ENCODE measurements at places on chromosomes 13 and 19.

DNA sequence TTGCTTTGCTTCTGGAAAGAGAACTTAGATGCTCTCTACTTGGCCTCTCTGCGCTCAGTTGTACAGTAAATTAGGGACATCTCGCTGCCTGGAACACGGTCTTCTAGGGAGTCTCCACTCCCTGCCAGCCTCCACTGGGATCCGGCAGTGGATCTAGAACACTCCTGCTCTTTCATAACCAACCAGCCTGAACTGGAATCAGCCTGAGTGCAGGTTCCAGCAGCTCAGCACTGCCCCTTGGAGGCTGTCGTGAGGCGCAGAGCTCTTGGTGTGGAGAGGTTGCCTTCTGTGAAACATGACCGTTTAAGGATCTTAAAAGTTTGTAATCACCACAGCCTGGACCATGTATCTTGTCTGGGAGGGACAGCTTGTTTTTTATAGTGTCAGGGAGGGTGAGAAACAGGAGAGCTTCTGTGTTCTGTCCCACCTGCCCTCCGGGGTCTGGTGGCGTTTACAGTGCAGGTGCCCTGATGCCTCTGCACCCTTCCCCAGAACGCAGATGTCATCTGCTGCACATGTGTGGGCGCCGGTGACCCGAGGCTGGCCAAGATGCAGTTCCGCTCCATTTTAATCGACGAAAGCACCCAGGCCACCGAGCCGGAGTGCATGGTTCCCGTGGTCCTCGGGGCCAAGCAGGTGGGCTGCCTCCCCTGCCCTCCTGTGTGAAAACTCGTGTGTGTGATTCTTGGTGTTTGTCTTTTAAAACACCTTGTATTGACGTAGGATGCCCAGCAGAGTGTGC is 24.8 kb downstream of the UPF1 start:
- DNase-seq: peak; percentile 56

DNA sequence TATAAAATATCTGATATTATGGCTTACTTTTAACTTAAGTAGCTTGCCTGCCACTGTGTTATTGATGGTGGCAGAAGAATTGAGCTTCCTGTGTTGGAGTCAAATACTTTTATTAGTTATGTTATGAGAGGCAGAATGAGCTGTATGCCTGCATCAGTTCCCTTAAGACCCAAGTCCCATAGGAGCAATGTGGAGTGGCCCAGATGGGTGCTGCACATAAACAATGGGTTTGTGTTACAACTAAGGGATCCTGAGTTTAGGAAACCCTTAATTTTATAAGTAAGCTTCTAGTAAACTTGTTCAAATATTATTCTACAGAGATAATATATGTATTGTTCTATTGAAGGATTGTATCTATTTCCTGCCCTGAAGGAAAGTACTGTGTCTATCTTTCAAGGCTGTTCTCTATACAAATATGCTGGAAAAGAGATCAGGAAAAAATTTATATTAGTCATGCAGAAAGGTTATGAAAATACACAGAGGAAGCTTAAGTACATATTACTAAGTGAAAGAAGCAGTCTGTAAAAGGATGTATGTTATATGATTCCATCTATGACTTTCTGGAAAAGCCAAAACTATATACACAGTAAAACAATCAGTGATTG is 2018.0 kb upstream of the PCDH20 start:
- peak; percentile 39 for DNase-seq

DNA sequence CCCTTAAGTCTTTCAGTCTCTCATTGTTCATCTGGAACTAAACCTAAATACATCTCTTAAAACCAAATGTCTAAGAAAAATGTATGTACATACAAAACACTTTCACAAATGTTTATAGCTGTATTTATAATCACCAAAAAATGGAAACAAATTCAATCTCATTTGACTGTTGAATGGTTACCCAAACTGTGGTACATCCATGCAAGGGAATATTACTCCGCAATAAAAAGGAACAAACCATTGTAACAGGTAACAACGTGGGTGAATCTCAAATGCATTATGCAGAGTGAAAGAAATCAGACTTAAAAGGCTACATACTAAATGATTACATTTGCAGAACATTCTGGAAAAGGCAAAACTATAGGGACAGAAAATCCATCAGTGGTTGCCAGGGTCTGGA is 425.2 kb downstream of the COG6 start:
- DNase-seq: no peak

GRCh38 chr13:101942038-101942437 is 459.8 kb downstream of the FGF14 start:
- DNase-seq: peak; percentile 44

DNA sequence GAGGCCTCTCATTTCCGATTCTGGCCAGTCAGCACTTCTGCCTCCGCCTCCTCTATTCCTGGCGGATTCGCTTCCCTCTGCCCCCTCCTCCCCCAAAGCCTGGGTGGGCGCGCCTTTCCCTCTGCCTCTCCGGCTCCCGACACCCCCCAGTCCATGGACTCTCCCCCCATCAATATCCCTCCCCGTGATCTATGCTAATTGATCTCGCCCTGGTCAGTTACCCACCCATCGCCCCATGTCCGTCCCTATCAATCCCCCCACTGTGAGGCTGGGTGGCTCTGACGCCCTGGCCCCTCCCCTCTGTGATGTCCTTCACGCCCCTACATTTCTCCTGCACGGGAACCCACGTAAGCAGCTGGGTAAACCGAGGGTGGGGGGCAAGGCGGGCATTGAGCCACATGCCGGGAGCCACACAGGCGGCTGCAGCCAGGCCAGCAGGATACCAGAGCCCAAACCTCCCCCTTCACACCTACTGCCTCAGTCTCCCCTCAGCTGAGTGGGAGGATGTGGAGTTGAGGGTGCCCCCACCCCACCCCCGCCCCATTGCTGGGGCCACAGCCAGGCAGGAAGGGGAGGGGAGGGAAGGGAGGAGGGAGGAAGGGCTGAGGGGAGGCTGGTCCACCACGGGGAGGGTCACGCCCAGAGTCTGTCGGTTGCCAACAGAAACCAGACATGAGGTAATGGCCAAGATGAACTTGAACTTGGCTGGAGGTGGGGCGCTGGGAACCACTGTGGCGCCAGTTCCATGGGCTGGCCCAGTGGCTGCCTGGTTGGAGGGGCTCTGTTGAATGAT is 21.0 kb downstream of the SMIM24 start:
- peak; percentile 94 for DNase-seq

DNA sequence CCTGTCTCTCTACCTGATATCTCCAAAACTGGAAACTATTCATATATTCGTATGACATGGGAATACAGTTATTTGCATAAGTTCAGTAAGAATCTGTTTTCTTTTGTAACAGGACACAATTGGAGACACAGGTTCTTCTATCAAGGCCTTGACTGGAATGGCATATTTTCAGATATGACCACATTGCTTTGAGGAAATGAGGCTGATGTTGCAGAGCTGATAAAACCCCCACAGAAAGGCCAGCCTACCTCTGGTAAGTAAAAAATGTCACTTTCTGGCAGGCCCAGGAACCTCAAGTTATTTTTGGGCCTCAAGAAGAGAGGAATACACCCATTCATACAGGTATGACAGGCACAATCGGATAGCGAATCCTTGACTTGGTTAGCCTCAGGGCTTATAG is 29.5 kb upstream of the KBTBD6 start:
- DNase-seq: no peak

- DNase-seq: peak; percentile 26
These were observed 8.6 kb upstream of the CEACAM6 start for GRCh38 chr19:41746593-41747227.

DNA sequence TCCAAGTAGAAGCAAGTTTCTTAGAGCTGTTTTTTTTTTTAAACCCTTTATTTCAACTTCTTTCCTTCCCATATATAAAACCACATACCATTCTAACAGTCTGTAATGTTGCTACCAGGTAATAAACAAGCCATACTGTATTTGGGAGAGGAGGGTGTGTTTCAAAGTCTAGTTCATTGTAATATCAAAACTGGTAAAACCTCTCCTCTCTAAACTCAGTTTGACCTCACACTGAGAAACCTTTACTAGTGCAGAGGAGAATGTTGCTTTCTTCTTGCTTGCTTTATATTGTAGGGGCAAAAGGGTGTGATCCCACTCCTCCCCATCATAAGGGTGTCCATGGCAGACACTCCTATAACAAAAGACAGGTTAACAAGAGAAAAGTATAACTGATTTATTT is 155.1 kb downstream of the GGACT start:
- no peak for DNase-seq

- DNase-seq: no peak
These were observed 80.3 kb upstream of the KLHL1 start for GRCh38 chr13:70188567-70188966.

DNA sequence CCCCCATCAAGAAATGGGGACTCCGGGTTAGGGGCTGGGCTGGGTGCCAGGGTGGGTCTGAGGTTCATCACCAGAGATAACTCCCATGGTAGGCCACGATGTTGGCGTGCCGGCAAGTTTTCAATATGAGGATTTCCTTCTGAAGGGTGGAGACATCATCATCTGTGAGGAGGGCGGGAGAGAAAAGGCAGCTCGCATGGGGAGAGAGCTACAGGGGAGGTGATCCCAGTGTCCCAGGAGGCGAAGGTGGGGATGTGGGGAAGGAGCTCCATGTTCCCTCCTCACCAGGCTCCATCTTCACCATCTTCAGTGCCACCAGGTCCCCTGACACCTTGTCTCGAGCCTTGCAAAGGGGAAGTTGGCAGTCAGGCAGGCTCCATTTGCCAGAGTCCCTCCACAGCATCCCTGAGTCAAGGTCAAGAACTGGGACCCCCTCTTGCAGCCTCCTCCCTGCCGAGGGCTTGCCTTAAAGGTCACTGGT is 430 bp downstream of the MAP4K1 start:
- no peak for DNase-seq

GRCh38 chr13:34364633-34365032 is 546.7 kb downstream of the RFC3 start:
- DNase-seq: peak; percentile 84

- no peak for DNase-seq
These were observed 4.9 kb downstream of the RCBTB2 start for GRCh38 chr13:48527955-48528354.

GRCh38 chr19:53388904-53389303 is 6.0 kb upstream of the ZNF765 start:
- DNase-seq: peak; percentile 9

GRCh38 chr19:39188960-39189359 is 7.8 kb upstream of the NCCRP1 start:
- DNase-seq: no peak

GRCh38 chr19:16771618-16772017 is 52.0 kb downstream of the NWD1 start:
- peak; percentile 69 for DNase-seq

GRCh38 chr19:1942078-1942933 is 1.3 kb downstream of the CSNK1G2 start:
- DNase-seq: peak; percentile 69

DNA sequence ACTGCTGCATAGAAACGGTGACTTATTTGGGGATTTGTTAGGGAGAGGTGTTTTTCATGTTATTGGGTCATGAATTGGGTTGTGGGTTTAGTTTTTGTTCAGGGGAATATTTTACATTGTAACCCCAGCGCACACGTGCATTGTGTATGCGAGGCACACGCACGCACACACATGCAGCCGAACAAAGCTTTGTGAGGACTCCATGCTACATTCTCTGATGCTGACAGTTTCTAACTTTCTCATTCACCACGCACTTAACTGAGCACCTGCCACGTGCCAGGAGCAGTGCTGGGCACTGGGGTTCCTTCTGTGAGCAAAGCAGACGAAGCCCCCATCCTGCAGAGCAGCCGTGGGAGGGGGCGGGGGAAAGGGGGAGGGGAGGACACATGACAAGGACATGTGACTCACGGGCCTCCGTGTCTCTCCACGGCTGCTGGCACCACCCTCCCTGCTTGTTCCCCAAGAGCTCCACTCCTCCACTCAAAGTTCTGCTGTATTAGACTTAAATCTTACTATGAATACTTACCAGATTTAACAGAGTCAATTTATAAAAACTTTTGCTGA is 55.6 kb downstream of the SLC7A9 start:
- DNase-seq: no peak

GRCh38 chr19:14114854-14115253 is 2.7 kb downstream of the PRKACA start:
- DNase-seq: no peak

DNA sequence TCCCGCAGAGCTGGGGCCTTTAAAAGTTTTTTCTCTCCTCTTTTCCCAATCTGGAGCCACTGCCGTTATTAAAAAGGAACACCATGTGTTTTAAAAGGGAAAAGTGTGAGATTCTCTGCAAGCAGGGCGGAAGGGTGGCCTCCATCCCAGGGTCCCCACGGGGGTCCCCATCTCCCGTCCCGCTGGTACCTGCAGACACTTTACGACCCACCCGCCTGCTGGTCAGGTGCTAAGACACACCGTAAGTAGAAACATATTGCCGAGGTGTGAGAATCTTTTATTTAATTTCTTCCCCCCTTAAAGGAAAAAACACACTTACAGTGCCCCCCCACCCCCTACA is 1.8 kb downstream of the CRLF1 start:
- no peak for DNase-seq

- DNase-seq: no peak
These were observed 441.8 kb downstream of the SLITRK1 start for GRCh38 chr13:83440465-83440864.

- DNase-seq: no peak
These were observed 11.2 kb upstream of the PRR19 start for GRCh38 chr19:42290523-42291434.

DNA sequence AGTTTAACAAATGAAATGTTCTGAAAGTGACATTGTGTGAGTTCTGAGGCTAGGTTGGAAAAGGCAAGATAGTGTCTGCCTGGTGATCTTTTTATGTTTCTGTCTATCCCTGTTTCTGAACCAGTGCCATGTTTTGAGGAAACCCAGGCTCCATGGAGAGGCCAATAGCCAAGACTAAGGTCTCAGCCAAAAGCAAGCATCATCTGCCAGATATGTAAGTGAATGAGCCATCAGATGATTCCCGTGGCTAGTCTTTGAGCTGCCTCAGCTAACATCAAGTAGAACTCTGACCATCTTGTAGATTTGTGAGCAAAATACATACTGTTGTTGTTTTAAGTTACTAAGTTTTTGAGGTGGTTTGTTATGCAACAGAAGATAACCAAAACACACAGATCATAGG is 19.6 kb upstream of the CCNA1 start:
- DNase-seq: peak; percentile 65

DNA sequence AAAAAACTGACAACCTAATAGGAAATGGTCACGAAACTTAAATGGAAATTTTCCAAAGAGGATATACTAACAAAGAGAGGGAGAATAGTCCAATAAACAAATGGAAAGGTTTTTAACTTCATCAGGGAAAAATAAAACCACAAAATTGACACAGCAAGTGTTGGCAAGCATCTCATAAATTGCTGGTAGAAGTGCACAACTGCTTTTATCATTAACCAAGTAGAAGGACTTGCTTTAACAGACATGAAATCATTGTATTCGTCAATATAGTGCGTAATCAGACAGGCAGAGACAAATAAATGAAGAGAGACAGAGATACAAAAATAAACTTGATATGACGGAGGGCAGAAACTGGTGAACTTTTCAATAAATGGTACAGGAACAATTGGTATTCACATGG is 7.4 kb downstream of the TGDS start:
- DNase-seq: no peak

DNA sequence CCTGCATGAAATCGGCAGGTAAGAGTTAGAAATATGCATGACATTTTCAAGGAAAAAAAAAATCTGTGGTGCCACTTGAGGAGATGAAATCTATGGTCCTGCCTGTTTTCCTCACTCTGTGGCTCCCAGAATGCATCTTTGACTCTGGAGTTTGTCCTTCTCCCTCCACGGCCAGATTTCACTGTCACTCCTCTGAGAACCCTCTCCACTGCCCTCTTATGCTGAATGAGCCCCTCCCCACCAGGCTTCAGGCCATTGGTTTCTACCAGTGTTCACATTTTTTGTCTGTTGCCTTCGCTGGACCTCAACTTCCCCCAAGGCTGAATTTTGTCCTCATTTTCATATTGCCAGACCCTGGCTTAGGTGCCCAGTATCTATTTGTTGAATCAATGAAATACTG is 235.0 kb downstream of the ZIC5 start:
- no peak for DNase-seq

GRCh38 chr19:29526730-29527499 is 1.1 kb downstream of the VSTM2B start:
- no peak for DNase-seq

Data from amniotic epithelial cell (primary cell).